ENCODE measurements at places on chromosomes 12 and 14.

- DNase-seq, result no peak
- H3K4me1 ChIP-seq, result no peaks in the 10 kb centered on the region
- H3K4me3 ChIP-seq, result no peak overlapping the region
These were observed 34.3 kb upstream of the CHFR start for GRCh38 chr12:132921685-132922084.

GRCh38 chr12:29744365-29744764 is 39.4 kb downstream of the TMTC1 start:
- H3K27ac ChIP-seq, result no peak overlapping the region
- no peak overlapping the region for H3K4me3 ChIP-seq
- H3K27me3 ChIP-seq, result no peaks in the 10 kb centered on the region
- peaks cover 2% of the 10 kb centered on the region for H3K4me1 ChIP-seq
- H3K36me3 ChIP-seq, result no peaks in the 10 kb centered on the region

GRCh38 chr14:101849125-101849524 is 87.6 kb downstream of the PPP2R5C start:
- peaks cover 27% of the 10 kb centered on the region for H3K36me3 ChIP-seq
- H3K4me1 ChIP-seq, result peaks cover 4% of the 10 kb centered on the region
- no peak overlapping the region for H3K4me3 ChIP-seq
- H3K27me3 ChIP-seq, result no peaks in the 10 kb centered on the region

GRCh38 chr12:132545955-132546354 is 56.0 kb downstream of the FBRSL1 start:
- H3K27ac ChIP-seq, result no peak overlapping the region
- H3K36me3 ChIP-seq, result peaks cover 7% of the 10 kb centered on the region
- no peak overlapping the region for H3K4me3 ChIP-seq
- no peaks in the 10 kb centered on the region for H3K27me3 ChIP-seq

DNA sequence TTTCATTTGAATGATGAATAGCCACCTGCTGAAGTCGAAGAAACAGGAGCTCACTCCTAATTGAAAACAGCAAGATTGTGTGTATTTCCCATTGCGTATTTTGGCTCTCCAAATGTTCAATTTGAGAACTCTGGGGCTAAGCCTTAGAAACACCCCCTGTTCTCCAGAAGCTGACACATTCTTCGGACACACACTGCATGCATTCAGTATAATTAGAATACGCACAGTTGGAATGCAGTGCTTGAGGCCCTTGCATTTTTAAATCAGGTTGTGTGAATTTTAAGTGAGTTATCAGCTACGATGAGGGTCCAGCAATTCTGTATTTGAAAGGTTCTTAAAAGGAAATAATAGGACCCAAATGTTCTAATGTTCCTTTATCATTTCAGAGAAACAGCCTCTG is 103.8 kb downstream of the PRKD1 start:
- no peak for DNase-seq
- H3K27ac ChIP-seq, result no peak overlapping the region
- no peak overlapping the region for H3K4me3 ChIP-seq
- no peaks in the 10 kb centered on the region for H3K36me3 ChIP-seq
- H3K4me1 ChIP-seq, result peaks cover 10% of the 10 kb centered on the region

DNA sequence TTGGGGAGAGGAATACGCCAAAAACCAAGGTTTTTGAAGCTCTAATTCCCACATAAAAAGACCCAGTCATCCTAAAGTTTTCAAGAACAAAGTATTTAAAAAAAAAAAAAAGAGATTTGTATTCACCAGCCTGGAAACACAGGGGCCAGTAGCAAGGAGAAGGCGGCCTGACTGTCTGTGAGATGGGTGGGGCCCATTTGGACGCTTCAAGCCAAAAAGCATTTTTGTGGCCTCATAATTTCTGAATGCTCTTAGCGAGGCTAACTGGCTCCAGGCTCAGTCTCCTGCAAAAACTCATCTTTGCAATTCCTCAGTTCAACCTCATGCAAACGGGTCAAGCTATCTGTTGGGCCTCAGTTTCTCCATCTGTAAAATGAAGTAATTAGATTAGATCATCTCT is 514.1 kb downstream of the MED13L start:
- H3K27ac ChIP-seq, result no peak overlapping the region
- no peaks in the 10 kb centered on the region for H3K36me3 ChIP-seq
- H3K4me3 ChIP-seq, result no peak overlapping the region
- H3K4me1 ChIP-seq, result no peaks in the 10 kb centered on the region
- DNase-seq, result no peak

- no peaks in the 10 kb centered on the region for H3K4me1 ChIP-seq
- H3K27me3 ChIP-seq, result no peaks in the 10 kb centered on the region
- no peaks in the 10 kb centered on the region for H3K36me3 ChIP-seq
- DNase-seq, result no peak
- no peak overlapping the region for H3K4me3 ChIP-seq
These were observed 166.3 kb upstream of the TRHDE start for GRCh38 chr12:72105849-72106248.

- no peaks in the 10 kb centered on the region for H3K4me1 ChIP-seq
- no peaks in the 10 kb centered on the region for H3K27me3 ChIP-seq
- peaks cover 79% of the 10 kb centered on the region for H3K36me3 ChIP-seq
- no peak for DNase-seq
These were observed 63.4 kb upstream of the AEBP2 start for GRCh38 chr12:19375888-19376287.

GRCh38 chr14:23631702-23632460 is 4.3 kb upstream of the DHRS2 start:
- no peak for DNase-seq
- H3K4me3 ChIP-seq, result no peak overlapping the region
- H3K27ac ChIP-seq, result no peak overlapping the region
- H3K27me3 ChIP-seq, result no peaks in the 10 kb centered on the region
- peaks cover 14% of the 10 kb centered on the region for H3K4me1 ChIP-seq

DNA sequence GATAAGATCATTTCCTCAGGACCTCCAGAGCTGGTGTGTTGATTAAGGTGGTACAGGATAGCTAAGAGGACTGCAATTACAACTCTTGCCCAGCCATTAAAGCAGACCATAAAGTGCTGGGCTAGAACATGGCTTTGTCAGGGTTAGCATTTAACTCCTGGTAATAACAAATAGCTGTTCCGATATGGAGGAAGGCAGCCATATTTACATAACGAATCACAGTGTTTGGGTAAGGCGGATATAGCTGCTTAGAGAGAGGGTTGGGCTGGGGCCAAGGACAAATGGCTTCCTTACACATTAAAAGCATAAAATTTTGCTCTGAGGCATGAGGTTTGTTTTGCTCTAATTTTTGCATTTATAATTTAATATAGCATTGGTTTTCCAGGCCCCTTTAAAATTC is 297.7 kb upstream of the DDHD1 start:
- H3K27ac ChIP-seq, result no peak overlapping the region
- no peak overlapping the region for H3K4me3 ChIP-seq
- no peaks in the 10 kb centered on the region for H3K36me3 ChIP-seq
- DNase-seq, result no peak

All from esophagus squamous epithelium (tissue), 5 donors.